ENCODE measurements at places on chromosomes 16 and 17.
A peak's percentile ranks its signal among the peaks of the same experiment; 100 is the strongest.

DNA sequence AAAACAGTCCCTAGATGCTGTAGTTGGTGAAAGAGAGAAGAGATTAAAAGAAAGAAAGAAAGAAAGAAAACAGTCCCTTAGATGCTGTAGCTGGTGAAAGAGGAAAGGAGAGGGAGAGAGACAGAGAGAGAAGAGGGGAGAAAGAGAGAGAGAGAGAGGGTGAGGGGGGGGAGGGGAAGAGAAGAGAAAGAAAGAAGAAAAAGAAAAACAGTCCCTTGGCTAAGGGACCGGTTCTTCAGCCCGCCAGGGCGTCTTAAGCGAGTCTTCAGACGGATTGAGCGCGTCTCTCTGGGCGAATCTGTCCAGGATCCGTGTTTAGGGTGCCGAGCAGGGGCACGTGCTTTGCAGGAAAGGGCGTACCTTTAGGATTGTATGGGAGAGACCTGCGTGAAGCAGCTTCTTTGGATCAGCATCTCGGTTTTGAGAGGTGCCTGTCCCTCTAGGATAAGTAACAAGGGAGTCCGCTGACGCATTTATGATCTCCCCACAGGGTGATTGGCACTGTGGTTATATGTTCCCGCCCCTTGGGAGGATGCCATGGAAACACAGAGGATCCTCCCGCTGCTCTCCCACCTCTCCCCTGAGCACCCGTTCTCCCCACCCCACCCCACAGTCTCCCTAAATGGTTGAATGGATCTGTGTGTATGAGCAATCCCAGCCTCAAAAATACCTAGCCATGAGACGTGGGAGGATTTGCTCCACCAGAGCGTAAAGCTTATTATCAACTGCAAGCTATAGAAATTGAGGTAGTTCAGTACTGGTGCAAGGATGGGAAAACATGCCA is 16.7 kb downstream of the GNGT2 start:
- peak; percentile 22 for DNase-seq

- no peak for DNase-seq
Observed at GRCh38 chr16:2090481-2090776, 42.6 kb downstream of the TSC2 start.

DNA sequence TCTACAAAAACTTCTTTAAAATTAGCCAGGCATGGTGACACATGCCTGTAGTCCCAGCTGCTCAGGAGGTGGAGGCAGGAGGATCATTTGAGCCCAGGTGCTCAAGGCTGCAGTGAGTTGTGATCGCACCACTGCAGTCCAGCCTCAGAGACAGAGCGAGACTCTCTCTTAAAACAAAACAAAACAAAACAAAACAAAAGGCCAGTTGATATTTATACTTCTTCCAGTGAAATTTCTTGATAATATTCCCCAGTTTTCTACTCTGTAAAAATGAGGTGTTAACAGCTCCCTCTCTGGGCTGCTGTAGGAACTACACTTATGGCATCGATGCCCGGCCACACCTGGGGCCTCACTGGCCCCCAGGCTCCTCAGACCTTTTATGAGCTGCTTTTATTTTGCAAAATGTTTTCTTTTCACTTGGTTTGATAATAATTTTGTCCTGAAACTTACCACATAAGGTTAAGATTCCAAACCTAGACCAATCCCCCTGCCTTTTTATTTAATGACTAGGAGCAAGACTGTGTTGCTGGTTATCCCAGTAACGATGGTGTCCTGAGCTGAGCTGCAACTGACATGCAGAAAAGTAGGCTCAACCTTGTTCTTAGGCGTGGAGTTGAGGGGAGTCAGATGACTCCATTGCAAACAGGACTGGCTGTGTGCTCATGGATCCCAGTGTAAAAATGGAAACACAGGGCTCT is 17.6 kb downstream of the MAPK8IP3 start:
- no peak for DNase-seq

GRCh38 chr17:18919963-18920362 is 32.0 kb upstream of the SLC5A10 start:
- no peak for DNase-seq

- no peak for DNase-seq
Observed at GRCh38 chr16:7888411-7888810, 555.8 kb downstream of the RBFOX1 start.

GRCh38 chr16:81551821-81552304 is 107.3 kb downstream of the CMIP start:
- no peak for DNase-seq

- DNase-seq: no peak
Observed at GRCh38 chr17:18144855-18145254, 36.3 kb downstream of the MYO15A start.

DNA sequence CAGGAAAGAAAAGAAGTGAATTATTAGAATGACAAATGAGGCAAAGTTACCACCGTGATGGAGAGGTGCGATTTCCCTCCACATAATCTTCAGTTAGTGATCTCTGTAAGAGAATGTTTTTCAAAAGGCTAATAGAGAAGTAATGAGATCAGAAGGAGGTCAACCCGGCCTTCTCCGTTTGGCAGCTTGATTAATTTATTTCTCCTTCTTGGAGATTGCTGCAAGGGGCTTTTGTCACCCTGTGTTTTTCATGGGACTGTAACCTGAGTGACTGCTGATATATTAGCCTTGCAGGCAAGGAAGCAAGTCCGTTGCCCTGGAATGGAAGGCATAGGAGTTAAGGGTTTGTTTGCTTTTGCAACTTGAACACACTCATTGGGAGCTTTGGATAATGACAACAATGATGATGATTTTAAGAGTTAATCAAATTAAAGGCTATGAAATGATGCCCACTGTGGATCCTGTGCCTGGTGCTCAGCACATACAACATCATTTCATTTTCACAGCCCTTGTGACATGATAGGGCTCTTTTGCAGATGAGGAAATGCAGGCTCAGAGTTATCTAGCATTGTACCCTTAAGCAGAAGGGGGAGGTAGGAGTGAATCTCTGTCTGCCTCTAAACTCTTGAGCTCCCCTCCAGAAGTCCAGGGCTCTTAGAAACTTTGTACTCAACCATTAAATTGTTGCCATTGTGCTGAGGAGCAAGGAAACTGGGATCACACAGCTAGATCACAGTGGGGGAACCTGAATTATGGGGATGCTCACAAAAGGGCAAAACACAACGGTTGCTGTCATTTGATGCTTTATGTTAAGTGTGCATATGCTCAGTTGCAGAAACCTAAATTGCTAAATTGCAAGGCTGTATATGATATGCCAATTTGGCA is 226.3 kb downstream of the WWOX start:
- no peak for DNase-seq

GRCh38 chr17:81420769-81421462 is 25.7 kb downstream of the BAHCC1 start:
- no peak for DNase-seq

GRCh38 chr17:21352221-21352980 is 23.8 kb upstream of the KCNJ12 start:
- DNase-seq: no peak

GRCh38 chr17:39761861-39762496 is 24.2 kb downstream of the GRB7 start:
- no peak for DNase-seq

DNA sequence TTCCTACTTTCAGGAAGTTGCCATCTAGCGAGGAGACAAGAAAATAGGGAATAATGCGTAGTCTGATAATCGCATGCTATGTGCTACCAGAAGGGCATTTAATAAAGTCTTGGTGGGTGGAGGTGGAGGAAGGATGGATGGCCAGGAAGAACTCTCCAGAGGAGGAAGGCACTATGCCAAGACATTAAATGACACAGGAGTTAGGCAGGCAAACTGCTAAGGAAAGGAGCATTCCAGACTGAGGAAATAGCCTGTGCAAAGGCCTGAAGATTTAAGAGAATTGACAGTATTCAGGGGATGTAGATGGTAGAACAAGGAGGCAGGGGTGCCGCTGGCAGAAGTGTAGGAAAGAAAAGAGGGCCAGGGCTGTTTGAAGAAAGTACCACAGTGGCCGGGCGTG is 19.3 kb upstream of the ARHGAP44 start:
- no peak for DNase-seq

GRCh38 chr17:42819939-42820535 is 4.0 kb downstream of the BECN1 start:
- DNase-seq: peak; percentile 35

GRCh38 chr17:1331708-1332107 is 52.2 kb downstream of the TRARG1 start:
- no peak for DNase-seq

- no peak for DNase-seq
Observed at GRCh38 chr17:40070709-40071312, 8.0 kb downstream of the THRA start.

All from NCI-H2081 treated with DMSO at 0.1 percent for 48 hours (cell line).